Mesenteric fat pad (tissue), 1 donor: ENCODE measurements at places on chromosomes 13 and 19. TPM values are rescaled to one million over a fixed set of nuclear protein-coding genes. Genes with fewer than 3 reads are reported as not detected.
A peak's percentile ranks its signal among the peaks of the same experiment; 100 is the strongest.

DNA sequence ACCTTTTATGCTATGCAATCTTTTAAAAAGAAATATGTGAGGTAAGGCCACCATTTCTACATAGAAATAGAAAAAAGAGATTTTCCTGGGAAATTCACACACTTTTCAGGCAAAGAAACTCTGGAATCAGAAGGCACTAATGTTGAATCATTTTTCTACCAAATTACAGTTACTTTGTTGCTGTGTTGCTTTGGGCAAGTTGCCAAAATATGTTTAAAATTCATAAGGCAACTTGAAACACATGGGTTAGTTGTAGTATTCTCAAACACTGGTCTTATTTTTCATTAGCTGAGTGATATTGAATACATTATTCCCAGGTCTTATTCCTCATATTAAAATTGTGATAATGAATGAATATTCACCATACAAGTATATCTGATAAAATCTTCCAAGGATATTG is 195.0 kb upstream of the SLITRK1 start:
- no peak for DNase-seq

Gene DDA1
- 45.6 TPM for total RNA-seq

DNA sequence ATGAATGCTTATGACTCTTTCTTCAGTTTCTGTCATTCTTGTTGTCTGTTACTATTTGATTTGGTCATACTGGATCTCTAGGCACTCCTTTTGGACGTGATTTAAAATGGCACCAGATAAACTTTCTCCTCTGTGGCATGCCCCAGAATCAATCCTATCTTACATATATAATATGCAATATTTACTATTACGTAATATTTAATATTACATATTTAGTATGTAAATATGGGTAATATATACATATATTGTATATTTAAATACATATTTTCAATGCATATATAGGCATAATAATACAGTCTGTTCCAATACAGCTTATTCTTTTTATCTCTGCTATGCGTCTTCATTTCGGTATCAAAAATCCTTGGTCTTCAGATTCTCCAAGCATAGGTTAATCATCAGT is 104.4 kb upstream of the PRR20A start:
- DNase-seq: no peak

Gene ZNF546
- total RNA-seq: 3.9 TPM

Gene ZNF350
- 9.7 TPM for total RNA-seq

DNA sequence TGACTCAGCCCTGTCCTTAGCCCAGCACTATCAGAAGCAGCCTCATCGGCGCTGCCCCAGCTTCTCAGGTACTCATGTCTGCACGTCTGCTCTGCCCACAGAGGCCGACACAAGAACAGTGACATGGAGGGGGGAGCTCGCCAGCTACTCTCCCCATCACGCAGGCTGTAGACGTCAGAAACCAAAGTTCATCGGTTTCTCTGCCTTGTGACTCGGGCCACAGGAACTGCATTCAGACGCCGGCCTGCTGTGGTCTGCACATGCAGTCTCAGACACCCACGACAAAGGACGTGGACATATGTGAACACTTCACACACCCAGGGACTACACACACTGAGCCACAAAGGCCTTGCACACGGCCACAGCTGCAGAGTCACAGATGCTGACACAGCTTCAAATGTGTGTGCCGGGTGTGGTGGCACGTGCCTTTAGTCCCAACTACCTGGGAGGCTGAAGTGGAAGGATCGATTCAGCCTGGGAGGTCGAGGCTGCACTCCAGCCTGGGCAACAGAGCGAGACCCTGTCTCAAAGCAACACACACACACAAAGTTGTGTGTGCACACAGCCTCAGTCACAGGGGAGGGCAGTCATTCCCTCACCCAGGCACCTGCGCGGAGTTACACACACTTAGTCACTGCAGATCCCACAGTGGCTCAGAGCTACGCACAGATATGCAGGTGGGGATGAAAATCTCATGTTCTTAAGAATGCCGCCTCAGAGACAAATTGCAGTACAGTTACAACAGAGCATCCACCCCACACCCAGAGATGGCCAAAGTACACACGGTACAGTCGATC is 4.9 kb upstream of the ZFP36 start:
- DNase-seq: peak; percentile 90

Gene KLF5
- 1.2 TPM for total RNA-seq
